Ureter (tissue), 1 donor: ENCODE measurements at places on chromosomes 11 and 22. TPM values are rescaled to one million over a fixed set of nuclear protein-coding genes. Genes with fewer than 3 reads are reported as not detected.

FXYD6 gene
- total RNA-seq, result 41.8 TPM

PARVG gene
- 13.5 TPM for total RNA-seq

POGLUT3 gene
- 37.7 TPM for total RNA-seq

ALX4 gene
- not detected for total RNA-seq

L3MBTL2 gene
- 37.9 TPM for total RNA-seq

NEFH gene
- total RNA-seq, result 0.86 TPM

MEI1 gene
- total RNA-seq, result 6.8 TPM

SLC15A3 gene
- 32.3 TPM for total RNA-seq

NRXN2 gene
- 11.6 TPM for total RNA-seq

DCHS1 gene
- total RNA-seq, result 26.0 TPM

LARGE2 gene
- total RNA-seq, result 18.0 TPM

FAT3 gene
- 16.1 TPM for total RNA-seq

CFAP300 gene
- total RNA-seq, result 9.7 TPM

RIMBP3C gene
- total RNA-seq, result 0.29 TPM

EI24 gene
- 108 TPM for total RNA-seq

ARHGAP32 gene
- total RNA-seq, result 79.3 TPM

HSPB2 gene
- 0.83 TPM for total RNA-seq

OR6T1 gene
- not detected for total RNA-seq

PAFAH1B2 gene
- total RNA-seq, result 77.2 TPM

RTN4RL2 gene
- 1.5 TPM for total RNA-seq

ZNF214 gene
- 4.3 TPM for total RNA-seq

SCGB1D2 gene
- not detected for total RNA-seq

ADAMTS15 gene
- 5.9 TPM for total RNA-seq

TRIM29 gene
- total RNA-seq, result 192 TPM

IGSF22 gene
- 4.1 TPM for total RNA-seq

IFITM10 gene
- 49.2 TPM for total RNA-seq

RBX1 gene
- total RNA-seq, result 51.7 TPM

DEPDC7 gene
- total RNA-seq, result 0.86 TPM
